HT-29 (cell line): ENCODE measurements at places on chromosomes 4 and X.

DNA sequence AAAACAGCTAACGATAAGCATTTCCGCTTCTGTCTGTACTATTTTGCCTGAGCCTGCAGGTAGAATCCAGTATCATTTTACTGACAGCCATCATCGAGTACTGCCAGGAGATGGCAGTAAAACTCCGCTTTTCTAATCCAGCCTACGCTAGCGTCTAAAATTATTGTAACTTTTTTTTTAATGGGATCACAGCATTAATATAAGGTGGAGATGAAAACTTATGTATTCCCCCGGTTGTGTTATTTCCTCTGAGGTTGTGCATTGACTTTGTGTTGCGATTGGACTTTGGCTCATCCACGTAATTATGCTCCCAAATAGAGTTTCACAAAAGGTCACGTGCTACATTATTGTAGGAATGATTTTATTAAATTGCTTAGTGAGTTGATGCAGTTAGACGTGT, 248.1 kb downstream of the C4orf33 start:
- DNase-seq = peak; percentile 75

GRCh38 chr4:75948822-75949444, 8.1 kb upstream of the NAAA start:
- DNase-seq = no peak

DNA sequence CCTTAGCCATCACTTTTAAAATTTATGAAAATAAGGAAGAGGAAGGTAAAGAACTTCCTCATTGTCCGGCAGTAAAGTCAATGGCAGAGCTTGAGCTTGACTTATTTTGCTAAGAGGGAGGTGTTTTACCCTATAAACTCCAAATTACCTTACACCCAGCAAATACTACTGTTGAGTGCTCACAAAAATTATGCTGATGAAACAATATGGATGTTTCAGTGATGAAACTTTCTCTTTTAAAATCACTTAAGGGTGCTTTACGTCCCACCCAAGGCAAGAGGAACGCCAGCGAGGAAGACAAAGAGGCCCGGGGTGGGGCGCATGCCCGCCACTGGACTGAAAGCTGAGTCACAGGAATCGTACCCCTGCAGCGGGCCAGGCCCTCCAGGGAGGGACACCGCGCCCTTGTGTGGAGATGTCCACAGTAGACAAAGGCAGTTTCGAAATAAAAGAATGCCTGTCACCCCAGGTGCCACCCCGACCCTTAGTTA, 560 bp upstream of the TMSB4X start:
- DNase-seq = no peak

GRCh38 chrX:102708900-102709299, 3.3 kb upstream of the GPRASP2 start:
- DNase-seq = no peak

DNA sequence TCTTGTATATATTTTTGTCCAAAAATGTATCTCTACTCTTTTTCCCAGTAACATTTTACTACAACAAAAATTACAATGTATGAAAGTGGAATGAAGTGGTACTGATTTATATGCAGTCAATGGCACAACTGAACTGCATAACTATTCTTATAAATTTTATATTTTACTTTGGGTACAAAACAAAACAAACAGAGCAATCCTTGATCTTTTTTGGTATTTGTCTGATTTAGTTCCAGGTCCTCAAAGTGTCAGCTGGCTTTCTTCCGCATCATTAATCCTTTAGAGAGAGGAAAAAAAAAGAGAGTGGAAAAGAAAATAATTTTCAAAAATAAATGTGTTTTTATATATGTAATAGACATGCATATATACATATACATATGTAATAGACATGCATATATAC, 252.4 kb upstream of the SLIT2 start:
- DNase-seq = no peak

DNA sequence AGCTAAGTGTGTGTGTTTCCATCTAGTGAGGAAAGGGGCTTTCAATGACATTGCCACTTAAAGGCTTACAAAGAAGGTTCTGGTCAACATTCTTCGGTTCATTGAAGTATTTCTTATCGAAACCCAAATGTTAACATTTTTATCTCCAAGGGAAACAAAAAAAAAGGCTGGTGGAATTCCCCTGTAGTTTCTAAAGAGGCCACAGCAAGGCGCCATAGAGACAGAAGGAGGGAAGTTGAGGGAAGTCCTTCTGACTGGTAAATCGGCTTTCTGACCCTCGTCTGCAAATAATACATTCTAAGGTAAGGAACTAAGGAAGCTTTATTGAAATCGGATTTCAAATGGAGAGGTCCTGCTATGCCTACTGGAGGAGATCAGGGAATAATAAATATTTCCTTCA, 1.7 kb upstream of the ZFP42 start:
- DNase-seq = peak; percentile 28

GRCh38 chr4:41061482-41062185, 152.7 kb downstream of the APBB2 start:
- DNase-seq = no peak

GRCh38 chrX:2924151-2924550, 5.0 kb downstream of the ARSD start:
- DNase-seq = no peak

DNA sequence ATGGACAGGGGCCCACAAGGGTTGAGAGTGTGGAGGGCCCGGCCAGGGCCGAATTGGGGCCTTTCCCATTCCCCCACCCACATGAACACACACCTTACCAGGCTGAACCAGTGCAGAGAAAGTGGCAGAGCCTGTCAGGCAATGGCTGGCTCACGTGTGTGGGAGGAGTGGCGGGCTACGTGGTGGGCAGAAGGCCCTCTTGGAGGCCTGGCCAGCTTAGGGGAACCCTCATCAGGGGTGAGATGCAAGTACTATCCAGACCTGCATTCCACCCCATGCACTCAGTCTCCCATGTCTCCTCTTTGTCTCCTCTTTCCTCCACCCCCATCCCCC, 965 bp downstream of the TCEAL4 start:
- DNase-seq = no peak

DNA sequence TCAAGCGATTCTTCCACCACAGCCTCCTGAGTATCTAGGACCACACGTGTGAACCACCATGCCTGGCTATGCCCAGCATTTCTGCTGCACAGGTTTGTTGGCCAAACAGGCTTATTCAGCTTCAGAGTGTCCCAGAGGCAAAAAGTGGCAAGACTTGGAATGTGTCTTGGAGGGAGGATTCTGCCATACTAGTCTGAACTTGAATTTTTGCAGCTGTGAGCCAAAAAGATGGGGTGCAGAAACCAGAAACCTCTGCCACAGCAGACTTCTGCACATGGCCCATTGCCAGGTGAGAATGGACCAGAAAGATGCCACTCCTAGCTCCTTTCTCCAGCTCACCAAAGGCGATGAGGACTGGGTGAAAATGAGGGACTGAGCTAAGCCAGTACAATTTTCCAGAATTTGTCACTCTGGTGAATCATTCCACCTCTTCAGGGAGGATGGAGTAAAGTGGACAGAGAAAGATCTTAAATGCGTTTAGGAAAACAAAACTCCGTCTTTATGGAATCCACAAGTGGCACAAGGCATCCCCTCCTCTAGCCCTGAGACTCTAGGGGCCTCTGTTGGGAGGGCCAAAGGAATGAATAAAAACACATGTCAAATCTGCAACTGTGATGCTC, 369.1 kb upstream of the CLNK start:
- no peak for DNase-seq

GRCh38 chr4:58669783-58670182, 1559.6 kb upstream of the IGFBP7 start:
- DNase-seq = no peak

GRCh38 chr4:18366892-18367291, 345.3 kb upstream of the LCORL start:
- peak; percentile 23 for DNase-seq

- no peak for DNase-seq
These were observed 68.5 kb downstream of the SH3RF1 start for GRCh38 chr4:169202145-169202699.

GRCh38 chr4:78558410-78558809, 6.8 kb downstream of the ANXA3 start:
- no peak for DNase-seq

DNA sequence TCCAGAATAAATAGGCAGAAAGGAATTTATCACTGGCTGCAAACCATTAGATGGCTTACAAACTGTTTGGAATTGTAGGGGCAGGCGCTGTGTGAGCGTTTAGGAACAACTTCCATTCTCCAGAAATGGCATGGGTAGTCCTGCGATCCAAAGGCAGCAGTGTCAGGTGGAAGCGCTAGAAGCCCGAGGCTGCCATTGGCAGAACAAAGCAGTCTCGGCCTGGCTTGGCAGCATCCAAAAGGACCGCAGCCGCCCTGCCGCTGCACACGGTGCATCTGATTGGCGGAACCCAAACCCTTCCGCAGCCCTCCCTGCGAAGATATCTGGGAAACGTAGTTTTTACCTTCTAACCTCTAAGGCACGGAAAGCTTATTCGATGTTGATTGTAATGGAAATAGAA, 23.6 kb upstream of the YTHDC1 start:
- DNase-seq = peak; percentile 58

DNA sequence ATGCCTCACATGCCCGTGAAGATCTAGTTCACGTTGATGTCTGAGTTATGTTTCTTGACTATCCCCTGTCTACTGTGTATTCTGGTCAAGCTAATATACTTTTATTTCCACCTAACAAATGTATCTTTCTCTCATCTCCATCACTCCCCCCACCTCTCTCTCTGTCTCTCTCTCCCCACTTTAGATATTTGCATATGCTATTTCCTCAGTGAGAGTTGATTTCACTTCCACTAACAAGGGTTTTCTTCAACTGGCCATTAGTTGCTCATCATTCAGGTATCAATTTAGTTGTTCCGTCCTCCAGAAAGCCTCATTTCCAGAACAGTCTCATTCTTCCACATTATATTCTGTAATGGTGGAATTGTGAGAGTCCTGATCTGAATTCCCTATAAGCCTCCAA, 1777.8 kb upstream of the TENM3 start:
- DNase-seq = no peak
